AG20443 (cell line): ENCODE measurements at places on chromosomes 1 and 21.
A peak's percentile ranks its signal among the peaks of the same experiment; 100 is the strongest.

DNA sequence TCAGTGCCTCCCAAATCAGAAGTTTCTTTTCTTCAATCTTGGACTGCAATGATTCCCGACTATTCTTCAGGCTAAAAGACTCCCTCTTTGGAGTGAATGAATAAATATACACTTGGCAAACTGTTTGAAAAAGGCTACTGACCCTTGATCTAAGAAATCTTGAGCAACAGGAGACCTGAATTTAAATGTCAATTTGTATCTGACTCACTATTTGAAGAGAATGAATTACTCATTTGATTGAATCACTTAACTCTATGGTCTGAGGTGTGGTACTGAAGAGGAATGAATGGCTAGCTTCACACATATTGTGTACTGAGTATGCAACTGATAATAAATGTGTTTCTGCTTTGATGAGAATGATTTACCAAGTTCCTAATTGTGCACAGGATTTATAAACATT, 4.6 kb upstream of the SMG7 start:
- no peak for DNase-seq

- DNase-seq: no peak
These were observed 69.6 kb upstream of the KRTAP19-8 start for GRCh38 chr21:31107871-31108270.

DNA sequence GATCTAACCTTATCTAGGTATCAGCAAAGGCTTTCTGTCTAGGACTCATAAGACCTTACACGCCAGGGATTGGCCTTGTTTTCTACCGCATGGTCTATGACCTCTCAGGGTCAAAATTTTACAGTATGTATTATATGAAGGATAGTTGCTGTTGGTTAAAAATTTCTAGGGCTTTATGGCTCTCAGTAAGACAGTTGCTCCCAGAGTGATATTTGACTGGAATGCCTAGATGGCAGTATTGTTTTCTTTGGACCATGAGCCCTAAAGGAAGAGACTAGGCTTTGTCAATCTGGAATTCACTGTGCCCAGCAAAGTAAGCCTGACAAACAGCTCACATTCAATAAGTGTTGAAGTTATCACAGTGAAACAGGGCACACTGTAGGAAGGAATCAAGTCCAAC, 37.6 kb downstream of the C1orf87 start:
- DNase-seq: no peak

GRCh38 chr1:174197088-174197487, 37.8 kb downstream of the RABGAP1L start:
- no peak for DNase-seq

DNA sequence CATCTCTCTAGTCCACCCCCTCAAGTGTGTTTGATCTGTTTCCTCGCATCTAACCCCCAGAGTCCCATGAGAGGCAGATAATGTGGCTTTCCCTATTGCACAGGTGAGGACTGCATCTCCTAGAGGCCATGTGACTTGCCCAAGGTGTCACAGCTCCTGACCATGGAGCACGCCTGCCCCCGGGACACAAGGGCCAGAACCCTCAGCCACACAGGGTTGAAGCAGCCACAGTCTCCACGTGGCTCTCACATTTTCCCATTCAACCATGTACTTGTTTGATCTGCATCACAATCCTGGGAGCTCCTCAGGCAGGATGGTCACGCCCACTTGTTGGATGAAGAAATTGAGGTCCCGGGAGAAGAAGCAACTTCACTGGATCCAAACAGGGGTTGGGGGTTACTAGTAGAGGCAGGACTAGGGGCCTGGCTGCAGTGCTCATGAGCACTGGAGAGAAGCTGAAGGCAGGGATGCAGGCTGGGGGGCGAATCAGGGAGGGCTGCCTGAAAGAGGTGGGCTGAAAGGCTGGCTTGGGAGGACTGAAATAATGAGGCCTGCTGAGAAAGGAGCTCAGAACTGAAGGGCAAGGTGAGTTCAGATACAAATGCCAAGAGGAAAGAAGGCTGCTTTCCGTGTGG, 207.9 kb downstream of the PTPRU start:
- DNase-seq: no peak

DNA sequence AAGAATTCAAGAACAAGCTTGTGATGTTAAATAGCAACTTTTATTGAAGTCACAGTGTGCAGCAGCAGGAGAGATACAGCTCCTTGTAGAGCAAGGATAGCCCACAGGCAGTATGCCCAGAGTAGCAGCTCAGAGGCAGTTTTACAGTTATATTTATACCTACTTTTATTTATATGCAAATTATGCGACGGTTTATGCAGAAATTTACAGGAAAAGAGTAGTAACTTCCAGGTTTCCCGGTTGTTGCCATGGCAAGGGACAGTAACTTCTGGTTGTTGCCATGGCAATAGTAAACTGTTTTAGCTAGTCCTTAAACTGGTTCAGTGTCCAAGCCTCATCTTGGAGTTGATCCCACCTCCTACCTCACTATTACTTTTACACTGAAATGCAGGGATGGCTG, 344.6 kb upstream of the LYPLAL1 start:
- DNase-seq: no peak

DNA sequence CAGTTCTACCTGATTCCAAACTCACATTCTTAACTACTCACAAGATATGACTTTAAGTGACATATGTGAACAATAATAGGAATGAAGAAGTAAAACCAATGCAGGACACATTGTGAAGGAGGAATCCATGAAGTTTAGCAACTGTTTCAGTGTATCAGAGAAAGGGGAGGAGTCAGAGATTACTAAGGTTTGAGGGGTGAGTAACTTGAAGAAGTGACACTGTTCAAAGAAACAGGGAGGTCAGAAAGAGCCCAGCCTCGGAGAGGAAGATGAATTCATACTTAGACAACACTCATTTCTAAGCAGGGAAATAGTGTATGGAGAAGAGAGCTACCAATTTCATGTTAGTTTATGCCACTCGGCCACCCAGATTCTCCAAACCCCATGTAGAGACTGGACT, 28.2 kb upstream of the RPF1 start:
- DNase-seq: peak; percentile 13
